ENCODE measurements at places on chromosomes 6 and 20.

DNA sequence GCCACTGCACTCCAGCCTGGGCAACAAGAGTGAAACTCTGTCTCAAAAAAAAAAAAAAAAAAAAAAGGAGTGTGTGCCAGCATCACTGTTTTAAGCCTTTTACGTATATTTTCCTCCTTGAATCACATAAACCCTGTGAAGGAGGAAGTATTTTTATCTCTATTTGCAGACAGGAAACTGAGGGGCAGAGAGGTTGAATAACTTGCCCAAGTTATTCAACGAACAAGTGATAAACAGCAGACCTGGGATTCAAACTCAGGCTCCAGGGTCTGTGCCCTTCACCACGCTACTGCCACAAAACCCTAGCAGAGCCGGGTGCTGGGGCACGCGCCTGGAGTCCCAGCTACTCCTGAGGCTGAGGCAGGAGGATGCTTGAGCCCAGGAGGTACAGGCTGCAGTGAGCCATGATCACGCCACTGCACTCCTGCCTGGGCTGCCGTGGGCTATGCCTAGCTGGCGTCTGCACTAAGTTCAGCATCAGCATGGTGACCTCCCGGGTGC is 9.4 kb upstream of the AVP start:
- no peak for DNase-seq

DNA sequence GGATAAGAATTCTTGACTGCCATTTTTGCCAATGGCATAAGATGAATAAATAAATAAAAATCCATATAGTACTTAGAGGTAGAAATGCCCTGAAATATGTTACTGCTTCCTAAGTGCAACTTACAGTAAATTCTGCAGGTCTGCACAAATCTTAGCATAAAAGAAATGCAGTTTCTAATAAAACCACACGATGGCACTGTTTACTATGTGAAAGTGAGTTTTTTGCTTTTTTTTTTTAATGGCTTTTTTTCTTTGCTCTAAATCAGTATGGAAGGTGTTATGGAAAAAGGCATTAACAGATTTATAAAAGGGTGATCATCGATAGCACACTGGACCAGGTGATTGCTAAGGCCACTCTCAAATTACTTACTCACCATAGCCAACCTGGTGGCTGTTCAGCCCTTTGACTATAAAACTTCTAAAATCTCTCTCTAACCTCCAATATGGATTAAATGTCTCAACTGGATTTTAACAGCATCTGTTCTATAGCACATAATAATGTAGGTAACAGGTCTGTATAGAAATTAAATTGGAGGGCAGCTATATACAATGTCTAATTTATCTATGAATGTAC is 45.8 kb downstream of the AHI1 start:
- DNase-seq = no peak

GRCh38 chr20:7291323-7291943 is 523.9 kb downstream of the BMP2 start:
- no peak for DNase-seq

DNA sequence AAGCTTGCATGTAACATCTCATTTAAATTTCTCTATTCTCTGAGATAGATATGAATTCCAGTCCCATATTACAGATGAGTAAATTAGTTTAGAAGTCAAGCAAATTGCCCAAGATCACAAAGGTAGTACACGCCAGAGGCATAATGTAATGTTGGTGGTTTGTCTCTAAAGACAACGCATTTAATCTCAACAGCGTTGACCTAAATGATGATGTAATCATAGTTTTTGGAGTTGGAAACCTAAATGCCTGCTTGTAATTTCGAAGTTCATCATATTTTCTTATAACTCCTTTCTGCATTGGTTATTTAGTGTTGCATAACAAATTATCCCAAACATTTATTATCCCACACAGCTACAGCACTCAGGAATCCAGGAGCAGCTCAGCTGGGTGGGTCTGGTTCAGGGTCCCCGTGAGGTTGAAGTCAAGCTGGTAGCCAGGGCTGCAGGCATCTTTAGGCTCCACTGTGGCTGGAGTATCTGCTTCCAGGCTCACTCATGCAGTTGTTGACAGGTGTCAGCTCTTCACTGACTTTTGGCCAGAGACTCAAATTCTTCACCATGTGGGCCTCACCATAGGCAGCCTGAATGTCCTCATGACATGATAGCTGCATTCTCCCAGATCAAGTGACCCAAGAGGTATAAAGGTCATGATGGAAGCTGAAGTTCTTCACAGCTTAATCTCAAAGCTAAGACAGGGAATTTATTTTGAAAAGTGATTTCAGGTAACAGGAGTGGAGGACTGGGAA is 122.0 kb upstream of the SPTLC3 start:
- DNase-seq = no peak

- no peak for DNase-seq
Measured at GRCh38 chr20:1761116-1761515, 103.5 kb upstream of the SIRPG start.

GRCh38 chr6:37251211-37251780 is 6.3 kb upstream of the TBC1D22B start:
- no peak for DNase-seq

DNA sequence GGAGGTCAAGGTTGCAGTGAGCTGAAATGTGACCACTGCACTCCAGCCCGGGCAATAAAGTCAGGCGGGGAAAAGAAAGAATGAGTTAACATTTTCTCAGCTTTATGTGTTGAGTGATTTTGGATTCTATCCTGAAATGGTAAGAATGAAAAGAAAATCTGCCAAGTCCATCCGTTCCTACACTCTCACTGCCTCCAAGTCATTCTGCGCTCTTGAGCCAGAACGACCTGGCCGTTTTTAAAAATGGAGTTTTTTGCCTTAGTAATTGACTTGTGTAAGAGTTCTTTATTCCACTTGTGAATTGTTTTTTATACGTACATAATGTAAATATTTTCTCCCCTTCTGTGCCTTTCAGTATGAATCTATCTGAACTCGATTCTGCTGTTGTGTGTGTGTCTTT is 28.7 kb downstream of the DNAJC5 start:
- DNase-seq = no peak

DNA sequence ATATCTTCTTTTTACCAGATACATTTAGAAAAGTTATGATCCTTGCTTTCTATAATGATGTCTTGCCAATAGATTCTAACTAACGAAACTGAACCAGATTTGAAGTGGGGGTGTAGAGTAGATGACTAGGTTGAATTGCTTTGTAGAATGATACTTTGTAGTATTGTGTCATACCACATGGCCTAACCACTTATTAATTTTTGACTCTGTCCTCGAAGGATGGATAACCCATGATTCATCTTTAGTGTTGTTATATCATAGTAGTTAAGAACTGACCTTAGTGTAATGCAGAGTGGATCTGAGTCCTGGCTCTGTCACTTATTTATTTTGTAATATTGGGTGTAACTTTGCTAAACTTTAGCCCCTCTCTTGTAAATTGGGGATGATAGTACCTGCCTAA is 4.5 kb downstream of the PHF3 start:
- no peak for DNase-seq

DNA sequence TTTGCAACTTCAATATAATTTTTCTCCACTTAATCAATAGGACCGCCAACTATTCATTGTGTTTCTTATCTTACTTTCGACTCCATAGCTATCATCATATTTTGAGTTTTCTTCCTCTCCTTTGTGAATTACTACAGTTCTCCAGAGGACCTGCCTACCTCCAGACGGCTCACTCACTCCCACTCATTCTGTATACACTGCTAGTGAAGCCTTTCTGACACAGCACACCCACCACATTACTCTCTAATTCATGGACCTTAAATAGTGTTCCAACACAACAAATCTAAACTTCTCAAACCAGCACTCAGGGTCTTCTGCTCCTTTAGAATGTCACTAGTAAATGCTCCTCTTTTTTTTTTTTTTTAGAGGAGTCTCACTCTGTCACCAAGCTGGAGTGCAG is 23.8 kb downstream of the FKBP5 start:
- DNase-seq = no peak

Data from activated CD8-positive, alpha-beta memory T cell treated with anti-CD3 and anti-CD28 coated beads for 1 hour (primary cell).